ENCODE measurements at places on chromosomes 2 and 18.

DNA sequence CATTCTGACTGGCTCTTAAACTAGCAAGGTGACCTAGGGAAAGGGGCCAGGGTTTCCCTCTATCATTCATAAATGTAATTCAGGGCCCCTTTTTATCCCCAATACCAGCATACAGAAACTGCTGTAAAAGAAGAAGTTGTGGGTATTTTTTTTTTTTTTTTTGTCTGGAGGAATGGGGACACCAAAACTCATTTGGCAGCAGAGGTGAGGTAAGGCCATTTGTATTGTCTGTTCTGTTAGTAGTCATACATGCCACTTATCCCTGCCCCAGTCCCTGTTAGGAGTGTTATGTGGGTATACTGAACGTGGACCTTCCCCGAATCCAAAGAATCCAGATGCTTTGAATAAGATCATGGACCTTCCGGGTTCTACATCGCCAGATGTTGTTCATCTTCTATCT is 1.7 kb downstream of the SEPTIN2 start:
- DNase-seq = no peak

- DNase-seq = no peak
Measured at GRCh38 chr2:197256021-197256420, 54.6 kb downstream of the ANKRD44 start.

DNA sequence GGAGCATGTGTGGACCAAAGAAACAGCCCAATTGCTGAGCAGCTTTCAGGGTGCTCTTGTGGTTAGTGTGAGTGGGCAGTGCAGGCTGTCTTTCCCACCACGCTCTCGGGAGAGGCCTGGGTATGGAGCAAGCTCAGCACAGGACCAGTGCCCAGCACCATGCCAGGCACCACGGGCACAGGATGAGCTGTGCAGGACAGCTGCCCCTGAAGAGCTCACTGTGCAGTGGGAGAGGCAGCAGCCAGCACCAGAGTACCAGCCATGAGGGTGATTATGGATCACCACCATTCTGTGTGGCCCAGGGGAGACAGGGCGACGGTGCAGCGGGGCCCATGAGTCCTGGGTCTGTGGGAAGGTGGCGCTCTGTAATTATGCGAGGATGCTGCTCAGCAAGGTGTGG is 29.7 kb upstream of the FAHD2A start:
- DNase-seq = no peak

GRCh38 chr2:189382668-189383067 is 58.6 kb upstream of the WDR75 start:
- no peak for DNase-seq

DNA sequence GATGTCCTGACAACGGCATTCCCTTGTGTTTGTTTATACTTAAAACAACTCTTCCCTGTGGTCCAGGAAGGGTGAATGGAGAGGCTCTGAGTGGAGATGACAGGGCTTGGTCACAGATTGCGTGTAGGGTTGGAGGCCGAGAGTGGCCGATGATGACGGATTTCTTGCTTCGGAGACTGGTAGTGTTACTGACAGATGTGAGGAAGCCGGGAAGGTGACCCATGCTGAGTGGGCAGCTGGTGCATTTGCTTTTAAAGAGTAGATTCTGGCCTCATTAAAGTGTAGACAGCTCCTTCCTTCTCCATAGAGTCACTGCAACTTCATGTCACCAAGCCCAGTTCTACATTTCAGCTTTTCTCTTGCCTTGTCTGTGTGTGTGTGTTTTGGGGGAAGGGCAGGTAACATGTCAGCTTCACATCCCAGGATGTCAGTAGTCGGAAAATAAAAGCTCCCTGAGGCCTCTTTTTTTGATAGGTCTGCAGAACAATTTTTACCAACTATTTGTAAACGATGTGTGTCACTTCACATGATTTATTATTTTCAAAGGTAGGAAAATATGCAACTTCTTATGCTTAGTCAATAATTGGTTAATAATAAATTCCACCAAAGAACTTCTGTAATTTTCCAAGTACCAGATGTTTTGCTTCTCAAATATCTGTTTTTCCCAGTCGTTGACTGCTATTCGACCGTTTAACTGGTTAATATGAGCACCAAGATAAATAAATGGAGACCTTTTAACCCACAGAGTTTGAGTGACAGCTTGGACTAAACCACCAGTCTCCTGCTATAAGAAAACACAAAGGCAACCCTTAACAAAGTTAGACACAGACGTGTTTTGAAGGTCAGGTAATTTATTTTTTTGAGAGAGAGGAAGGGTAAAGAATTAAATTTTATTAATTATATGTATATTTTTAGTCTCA is 436.9 kb downstream of the SLC4A3 start:
- no peak for DNase-seq

- no peak for DNase-seq
Measured at GRCh38 chr2:105640246-105640645, 104.5 kb upstream of the NCK2 start.

GRCh38 chr2:73992036-73992435 is 7.3 kb downstream of the TET3 start:
- DNase-seq = no peak

Measured in colonic mucosa (tissue), 4 donors.